Fibroblast of skin of left quadriceps (primary cell): ENCODE measurements at places on chromosomes 3 and 15.

- no peak for DNase-seq
Observed at GRCh38 chr15:68789091-68789490, 31.6 kb downstream of the ANP32A start.

DNA sequence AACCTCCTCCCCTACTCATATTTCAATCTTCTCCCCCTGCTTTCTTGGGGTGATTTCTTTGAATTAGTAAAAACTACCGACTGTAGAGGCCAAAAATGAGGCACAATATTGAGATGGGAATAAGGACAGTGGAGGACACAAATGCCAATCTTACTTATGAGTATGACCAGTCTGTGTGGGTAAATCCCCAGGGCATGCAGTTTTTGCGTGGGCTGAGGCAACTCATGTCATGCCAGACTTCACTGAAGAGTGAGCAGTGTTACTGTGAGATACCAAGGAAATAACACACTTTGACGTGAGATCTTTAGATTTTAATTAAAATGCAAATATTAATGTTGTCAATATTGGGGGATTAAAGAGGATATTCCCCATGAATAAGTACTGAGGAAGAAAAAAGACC, 254.3 kb upstream of the ICE2 start:
- no peak for DNase-seq

DNA sequence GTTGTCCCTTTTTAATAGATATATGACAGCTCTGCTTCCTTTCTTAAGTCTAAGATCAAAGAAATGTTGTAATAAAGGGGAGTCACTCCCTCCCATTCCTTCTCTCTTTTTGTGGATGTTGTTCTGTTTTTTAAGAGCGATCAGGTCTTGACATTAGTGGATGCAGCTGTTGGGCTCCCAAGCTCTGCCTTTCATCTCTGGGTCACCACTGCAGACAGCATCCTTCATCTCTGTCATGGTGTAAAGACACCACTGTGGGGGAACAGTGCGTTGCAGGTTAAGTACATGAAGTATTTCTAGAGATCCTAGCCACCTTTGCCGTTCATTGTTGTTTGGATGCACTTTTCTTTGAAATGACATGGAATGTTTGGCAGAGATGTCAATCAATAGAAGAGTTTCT, 17.7 kb downstream of the FNDC3B start:
- DNase-seq: no peak

DNA sequence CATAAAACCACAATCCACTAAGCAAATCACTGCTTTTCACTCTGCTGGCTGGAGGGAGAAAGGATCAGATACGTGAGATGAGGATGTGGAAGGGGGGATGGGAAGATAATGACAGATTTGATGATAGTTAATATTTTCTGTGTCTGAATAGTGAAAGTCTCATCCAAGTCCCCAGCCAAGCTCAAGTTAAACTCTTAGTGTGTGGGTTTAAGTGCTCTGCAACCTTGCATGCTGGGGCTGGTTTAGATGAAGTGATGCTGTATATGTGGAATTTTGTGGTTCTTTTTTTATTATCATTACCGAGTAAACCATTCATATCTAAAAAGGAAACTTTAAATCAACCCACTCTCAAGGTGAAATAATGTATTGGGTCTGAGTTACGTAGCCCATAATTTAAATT, 111.0 kb downstream of the TPRG1 start:
- DNase-seq: no peak

- DNase-seq: peak; percentile 32
Observed at GRCh38 chr3:185176750-185177359, 24.0 kb upstream of the C3orf70 start.

DNA sequence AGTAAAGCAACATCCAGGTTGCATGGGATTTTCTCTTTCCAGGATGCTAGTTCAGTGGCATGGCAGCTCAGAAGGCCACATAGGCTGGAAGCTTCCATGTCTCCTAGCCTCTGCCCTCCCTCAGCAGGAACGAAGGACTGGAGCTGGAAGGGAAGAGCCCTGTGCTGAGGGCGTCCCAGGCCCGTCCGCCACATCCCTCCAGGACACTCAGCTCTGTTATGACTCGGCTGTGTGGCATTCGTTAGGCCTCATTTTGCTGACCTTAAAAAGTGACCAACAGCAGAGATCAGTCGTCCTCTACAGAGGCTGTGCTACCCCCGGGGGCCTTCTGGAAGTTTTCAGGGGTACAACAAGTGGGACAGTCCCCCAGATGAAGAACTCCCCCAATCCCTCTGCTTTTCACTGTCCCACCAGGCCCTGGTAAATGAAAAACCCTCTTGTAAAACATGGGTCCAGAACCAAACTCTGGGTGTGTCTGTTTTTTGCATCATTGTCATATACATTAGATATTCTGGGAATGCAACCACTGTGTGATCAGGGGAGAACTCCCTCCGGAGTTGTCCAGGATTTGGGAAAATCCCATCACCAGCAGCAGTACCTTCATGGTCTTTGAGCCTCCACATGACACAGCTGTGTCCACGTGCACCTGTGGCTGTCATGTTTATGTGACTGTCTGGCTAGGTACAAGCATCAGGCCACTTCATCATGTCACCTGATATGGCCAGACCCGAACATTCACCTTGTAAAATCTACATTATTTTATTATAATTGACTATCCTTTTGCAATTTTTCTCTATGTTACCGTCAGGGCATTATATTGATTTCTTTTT, 149.9 kb downstream of the OR4M2 start:
- DNase-seq: no peak

- DNase-seq: no peak
Observed at GRCh38 chr3:192817506-192817905, 90.2 kb upstream of the FGF12 start.

DNA sequence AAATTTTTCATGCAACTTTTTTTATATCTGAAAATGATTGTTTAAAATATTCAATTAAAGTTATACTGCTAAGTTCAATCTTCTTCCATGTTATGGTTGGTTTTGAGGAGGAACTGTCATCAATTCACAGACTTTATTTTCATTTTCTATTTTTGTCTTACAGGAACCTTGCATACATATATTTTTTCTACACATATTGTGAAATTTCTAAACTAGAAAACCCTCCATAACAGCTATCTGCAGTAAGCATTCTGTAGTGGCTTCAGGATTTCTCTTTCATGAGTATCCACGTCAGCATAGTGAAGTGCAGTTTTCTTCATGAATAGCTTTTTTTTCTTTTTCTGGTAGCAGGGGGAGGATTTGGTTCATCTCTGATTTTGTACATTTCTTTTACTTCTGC, 48.2 kb downstream of the ATR start:
- DNase-seq: no peak

DNA sequence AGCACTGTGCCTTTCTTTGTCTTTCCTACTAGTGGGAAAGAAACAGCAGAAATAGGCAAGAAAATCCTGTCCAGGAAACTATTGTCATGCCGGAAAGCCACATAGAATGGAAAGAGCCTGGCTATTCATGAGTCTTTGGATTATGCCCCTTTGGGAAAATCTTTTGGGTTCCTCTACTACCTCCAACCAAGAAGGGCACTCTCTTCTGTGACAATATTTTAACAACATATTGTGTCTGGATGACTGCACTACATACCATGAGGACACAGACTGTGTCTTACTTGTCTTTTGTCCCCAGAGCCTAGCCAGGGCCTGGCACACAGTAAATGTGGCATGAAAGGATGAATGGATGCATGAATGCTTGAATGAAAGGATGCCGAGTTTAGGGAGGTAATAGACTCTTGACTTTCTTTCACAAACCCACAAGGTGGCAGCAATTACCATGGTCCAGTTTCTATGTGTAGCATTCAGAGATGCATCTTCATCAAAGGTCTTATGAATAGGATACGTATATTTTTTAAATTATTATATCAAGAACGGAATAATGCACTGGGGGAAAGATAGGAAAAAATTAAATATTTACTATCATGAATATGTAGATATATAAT, 30.3 kb downstream of the ARL14 start:
- peak; percentile 28 for DNase-seq

DNA sequence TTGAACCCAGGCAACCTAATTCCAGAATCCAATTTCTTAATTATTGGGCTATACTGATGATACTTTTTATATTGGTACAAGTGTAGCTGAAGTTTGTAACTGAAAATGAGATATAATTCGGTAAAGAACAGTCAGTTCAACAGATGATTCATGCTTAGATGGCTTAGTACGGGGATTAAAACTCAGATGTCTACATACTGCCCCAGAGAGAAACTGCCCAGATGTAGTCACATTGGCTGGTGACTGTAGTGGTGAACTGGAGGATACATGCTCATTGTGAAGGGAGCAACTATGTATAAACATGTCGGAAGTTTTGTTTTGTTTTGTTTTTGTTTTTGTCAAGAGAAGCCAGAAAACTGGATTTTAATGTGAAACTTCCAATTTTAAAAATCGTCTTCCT, 179.6 kb downstream of the ADAMTSL3 start:
- no peak for DNase-seq

DNA sequence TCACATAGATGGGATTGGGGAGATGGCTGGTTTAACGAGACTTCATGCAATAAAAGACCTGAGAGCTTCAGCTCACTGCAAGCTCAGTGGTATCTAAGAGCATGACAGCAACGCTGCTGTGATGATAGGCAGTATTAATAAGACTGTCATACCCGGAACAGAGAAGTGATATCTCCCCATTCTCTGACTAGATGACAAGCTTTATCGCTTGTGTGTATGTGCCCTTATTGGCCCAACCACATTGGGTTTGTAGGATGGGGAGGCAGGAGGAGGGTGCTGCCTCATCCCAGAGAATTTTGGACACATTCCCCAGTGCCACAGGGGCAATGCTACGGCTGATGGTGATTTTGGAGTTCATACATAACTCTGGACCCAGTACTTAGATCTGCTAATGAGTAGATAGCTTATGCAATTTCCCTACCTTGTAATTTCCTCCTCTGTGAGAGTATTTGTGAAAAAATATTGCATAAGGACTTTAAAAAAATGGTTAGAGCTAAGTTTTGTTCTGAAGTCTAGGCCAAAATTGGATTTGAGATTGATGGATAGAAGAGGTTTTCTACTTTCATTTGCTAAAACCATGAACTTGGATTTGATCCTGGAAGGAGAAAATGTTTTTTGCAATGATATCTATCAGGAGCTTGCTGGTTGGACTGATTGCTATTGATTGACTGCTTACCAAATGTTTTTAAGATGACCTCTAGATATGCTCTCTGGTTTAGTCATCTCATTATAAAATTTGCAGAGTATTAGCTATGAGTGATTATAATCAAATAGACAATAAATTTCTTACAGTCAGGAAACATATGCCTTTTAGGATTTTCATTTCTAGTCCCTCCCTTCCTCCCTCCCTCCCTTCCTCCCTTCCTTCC, 14.0 kb upstream of the TMEM212 start:
- no peak for DNase-seq

DNA sequence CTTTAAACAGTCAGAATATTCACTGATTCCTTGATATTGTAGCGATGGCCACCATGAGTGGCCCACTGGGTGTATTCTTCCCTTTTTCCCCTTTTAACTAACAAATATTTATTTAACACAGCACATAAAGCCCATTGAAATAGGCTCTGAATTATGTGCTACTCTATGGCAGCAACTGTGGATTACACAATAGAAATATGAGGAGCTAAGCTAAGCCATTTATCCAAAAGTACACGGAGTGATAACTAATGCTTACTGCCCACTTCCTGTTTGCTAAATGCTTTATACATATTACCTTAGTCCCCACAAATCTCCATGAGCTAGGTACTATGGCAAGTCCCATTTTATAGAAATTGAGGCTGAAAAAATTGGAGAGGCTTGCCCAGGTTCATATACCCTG, 17.9 kb downstream of the ILDR1 start:
- no peak for DNase-seq

- DNase-seq: no peak
Observed at GRCh38 chr3:150341891-150342290, 66.2 kb upstream of the TSC22D2 start.

DNA sequence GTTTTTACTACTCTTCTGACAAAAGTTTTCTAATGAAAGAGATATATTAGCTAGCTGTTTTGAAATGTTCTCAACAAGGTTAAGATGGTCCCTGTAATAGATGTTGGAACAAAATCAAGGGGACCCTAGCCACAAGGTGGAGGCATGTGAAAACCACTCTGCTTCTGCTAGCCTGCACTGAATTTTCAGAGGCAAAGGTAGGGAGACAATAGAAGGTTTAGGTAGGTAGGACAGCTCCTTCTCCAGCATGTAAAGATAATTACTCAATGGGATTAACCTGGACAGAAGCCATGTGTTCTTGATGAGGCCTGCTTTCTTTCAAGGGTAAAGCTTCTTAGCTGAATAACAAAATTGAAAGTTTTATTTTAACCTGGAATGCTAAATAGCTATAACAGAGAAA, 333.5 kb downstream of the LSAMP start:
- DNase-seq: no peak

- DNase-seq: no peak
Observed at GRCh38 chr3:68345781-68346180, 586.6 kb downstream of the TAFA4 start.

DNA sequence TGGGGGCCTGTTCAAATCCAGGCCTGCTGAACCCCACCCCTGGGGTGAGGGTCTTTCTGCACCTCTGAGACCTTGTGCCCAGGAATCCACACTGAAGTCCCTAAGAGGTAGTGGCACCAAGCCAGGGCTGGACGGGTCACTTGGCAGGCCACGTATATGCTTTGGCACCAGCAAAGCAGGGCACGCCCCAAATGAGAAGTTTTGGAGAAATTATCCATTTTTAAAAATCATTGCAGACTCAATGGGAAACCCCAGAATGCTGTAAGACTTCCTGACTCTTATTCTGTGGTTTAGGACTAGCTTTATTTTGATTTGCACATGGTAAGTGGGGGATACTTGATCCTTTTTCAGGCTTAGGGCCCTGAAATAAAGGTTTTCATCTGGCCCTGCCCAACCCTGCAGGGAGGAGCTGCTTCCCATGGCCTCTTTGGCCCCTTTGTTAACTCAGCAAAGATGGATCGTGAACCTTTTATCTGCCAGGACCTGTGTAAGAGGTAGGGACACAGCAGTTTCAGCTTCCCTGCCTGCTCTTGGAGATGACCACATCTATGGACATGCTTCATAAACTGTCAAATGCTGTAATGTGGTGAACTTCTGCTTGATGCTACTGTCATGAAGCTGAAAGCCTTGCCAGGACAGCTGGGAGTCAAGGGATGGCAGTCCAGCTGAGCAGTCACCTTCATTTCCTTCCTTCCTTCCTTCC, 88.0 kb downstream of the HMG20A start:
- no peak for DNase-seq

- no peak for DNase-seq
Observed at GRCh38 chr3:43489930-43490329, 131.9 kb downstream of the ANO10 start.

DNA sequence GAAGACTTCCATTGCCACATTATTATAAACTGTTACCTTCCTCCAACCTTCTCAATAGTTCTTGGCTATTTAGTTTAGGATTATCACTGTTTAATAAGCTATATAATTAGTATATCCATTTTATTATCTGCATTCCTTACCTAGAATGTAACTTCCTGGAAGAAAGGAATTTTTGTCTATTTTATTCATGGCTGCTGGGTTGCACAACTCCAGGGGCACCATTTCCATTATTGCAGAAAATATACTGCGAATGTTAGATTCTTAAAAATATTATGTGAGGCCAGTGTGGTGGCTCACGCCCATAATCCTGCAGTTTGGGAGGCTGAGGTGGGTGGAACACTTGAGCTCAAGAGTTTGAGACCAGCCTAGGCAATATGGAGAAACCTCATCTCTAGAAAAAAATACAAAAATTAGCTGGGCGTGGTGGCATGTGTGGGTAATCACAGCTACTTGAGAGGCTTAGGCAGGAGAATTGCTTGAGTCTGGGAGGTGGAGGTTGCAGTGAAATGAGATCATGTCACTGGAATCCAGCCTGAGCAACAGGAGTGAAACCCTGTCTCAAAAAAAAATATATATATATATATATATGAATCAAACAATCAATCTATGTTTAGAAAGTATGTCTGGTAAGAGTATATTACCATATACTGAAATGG, 19.9 kb downstream of the CLDN1 start:
- DNase-seq: no peak

- DNase-seq: peak; percentile 62
Observed at GRCh38 chr3:8147711-8148110, 353.9 kb upstream of the LMCD1 start.
